Stimulated activated CD8-positive, alpha-beta memory T cell treated with anti-CD3 and anti-CD28 coated beads, Interleukin-15, amount 100 ng/mL, for 4 hours (primary cell): ENCODE measurements at places on chromosomes 5 and 9.

- DNase-seq, result no peak
These were observed 404.9 kb downstream of the CDK5RAP2 start for GRCh38 chr9:120175031-120175430.

DNA sequence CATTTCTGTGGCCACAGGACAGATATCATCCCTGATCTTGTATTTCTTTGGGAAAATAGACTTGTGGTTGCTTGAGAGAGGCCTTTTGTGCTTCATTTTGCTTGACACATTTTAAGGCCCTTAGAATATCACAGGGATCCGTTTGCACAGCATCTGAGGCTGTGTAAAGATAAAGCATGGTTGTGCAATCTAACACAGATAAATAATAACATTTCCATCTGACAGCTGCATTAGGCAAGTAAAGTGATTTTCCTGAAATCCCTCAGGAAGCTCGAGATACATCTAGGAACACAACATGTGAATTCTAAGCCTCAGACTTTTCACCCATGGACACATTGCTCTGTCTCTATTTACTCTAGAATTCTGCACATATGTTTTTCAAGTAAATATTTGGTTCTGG, 212.8 kb upstream of the ADAMTSL1 start:
- no peak for DNase-seq

DNA sequence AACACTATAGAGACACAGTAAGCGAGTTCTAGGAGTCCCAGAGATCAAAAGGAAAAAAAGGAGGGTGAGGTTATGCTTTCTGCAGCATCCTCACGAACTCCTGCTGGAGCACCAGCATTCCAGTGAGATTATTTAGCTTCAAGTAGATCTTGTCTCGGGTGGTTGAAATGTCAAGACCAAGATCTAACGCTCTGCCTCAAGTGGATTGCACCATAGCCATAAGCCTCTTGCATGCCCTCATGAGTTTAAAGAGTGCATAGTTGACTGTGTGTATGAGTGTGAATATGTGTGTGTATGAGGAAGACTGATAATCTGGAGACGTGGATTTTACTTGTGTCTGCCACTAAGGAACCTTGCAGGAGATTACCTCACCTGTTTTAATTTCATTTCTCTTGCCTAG, 335.3 kb upstream of the ADAMTSL1 start:
- no peak for DNase-seq

- no peak for DNase-seq
These were observed 208.1 kb upstream of the S1PR3 start for GRCh38 chr9:88782931-88783710.

GRCh38 chr5:132052520-132052919, 7.9 kb upstream of the IL3 start:
- DNase-seq, result no peak

DNA sequence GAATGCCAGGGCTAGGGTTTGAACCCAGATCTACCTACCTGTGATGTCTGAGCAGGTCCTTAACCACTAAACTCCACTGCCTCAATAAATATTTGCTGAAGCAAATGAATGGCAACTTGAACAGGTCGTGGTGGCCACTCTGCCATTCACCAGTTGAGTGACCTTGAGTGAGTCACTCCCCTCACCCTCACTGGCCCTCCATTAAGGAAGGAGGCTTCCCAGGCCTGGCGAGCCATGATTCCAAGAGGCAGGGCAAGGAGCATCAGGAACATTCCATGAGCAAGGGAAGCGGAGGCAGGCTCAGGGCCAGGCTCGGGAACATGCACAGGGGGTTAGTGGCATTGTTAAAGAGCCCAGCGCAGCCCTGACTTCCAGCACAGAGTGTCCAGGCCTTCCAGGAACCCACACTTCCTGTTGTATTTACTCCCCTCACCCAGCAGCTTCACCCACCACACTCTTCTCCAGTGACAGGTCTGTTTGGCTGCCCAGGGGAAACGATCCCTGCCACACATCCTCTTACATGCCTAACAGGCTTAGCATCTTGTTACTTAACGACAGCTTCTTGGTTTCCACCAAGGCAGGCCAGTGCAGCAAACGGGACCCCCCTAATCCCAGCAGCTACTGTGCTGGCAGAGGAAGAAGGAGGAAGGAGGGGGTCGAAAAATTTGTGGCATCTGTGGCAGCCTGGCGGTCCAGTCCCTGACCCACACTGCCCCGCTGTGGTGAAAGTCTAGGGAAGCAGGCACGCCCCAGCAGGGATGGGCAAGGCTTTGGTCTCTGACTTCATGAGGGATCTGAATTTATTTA, 43.7 kb upstream of the TTC1 start:
- DNase-seq, result no peak

DNA sequence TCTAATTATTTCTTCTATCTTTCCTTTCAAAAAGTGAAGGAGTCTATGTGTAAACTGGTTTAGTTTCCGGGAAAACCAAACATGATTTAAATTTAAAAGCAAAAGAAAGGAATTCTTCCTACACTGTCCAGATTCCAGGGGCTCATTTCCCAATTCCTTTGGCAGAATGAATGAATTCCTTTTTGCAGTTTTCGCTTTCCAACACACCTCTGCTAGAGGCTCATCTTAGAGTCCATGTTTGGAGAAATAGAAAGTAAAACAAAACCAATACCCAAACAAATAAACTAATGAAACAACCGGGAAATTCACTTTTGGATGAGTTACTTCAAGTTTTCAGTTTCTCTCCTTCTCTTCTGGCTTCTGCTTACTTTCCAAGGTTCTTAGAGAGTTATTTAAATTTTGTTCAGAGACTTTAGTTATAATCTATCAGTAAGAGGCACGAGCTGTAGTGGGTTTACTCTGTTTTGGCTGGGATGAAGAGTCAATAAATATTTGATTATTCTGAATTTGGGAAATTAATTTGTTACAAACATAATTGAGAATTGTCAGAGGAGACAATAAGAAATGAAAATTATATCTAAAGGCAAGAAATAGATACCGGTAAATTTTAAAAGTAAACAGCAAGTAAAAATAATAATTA, 365.0 kb upstream of the CDH9 start:
- DNase-seq, result no peak

DNA sequence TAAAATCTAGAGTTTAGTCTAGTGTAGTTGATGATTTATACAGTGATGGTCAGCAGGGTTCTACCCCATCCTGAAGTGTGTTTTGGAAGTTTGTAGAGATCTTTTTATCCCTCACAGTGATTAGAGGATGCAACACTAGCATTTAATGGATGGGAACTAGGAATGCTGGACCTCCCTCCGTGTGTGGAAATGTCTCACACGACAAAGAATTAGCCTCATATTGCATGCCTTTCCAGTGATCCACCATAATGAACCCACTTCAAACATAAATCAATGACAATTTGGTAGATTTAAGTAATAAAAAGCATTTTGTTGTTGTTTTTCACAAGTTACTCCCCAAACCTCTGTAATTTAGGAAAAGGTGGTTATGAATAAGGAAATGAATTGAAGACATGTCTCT, 82.5 kb upstream of the LMNB1 start:
- DNase-seq, result no peak

GRCh38 chr5:643811-644271, 31.7 kb downstream of the CEP72 start:
- DNase-seq, result no peak
